ENCODE measurements at places on chromosomes 13 and 19.

DNA sequence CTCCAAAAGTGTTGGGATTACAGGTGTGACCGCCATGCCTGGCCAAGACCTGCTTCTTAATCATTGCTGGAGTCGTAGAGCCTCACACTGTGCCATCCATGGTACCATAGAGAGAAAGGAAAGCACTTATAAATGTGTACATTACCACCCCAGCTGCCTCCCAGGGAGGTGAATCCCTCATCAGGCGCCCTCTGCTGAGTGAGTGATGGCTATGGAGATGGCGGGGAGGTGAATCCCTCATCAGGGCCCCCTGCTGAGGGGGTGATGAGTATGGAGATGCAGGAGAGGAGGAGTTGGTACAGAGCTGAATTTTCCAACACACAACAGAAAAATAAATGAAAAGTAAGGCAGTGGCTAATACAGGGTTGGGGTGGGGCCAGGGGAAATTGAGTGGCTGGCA, 263.4 kb downstream of the UQCRFS1 start:
- no peak for DNase-seq

- peak; percentile 8 for DNase-seq
Observed at GRCh38 chr19:35767288-35768081, 7.9 kb upstream of the ARHGAP33 start.

DNA sequence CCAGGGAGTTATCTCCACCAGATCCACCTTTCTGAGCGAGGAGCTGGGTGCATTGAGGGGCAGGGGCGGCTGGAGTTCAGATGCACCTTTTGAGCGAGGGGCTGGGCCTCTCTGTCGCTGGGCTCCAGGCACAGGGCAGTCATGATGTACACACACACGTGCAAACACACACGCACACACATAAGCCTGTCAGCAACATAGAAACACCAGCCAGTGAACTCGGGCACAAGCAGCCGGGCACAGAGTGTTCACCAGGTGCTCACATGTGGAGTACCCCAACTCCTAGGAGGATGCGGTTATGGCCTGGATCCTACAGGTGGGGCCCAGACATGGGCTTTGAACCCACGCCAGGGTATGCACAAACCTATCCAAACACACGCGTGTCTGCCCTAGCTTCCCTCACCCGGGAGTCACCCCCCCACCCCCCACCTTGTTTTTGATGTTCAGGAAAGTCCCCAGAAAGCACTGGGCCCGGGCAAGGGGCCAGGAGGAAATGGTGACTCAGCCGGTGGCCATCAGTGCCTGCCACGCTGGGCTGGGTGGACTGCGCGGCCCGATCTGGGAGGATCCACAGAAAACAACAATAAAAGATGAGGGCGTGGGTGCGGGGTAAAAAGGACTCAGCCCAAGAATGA, 13.3 kb downstream of the ARRDC2 start:
- peak; percentile 64 for DNase-seq

DNA sequence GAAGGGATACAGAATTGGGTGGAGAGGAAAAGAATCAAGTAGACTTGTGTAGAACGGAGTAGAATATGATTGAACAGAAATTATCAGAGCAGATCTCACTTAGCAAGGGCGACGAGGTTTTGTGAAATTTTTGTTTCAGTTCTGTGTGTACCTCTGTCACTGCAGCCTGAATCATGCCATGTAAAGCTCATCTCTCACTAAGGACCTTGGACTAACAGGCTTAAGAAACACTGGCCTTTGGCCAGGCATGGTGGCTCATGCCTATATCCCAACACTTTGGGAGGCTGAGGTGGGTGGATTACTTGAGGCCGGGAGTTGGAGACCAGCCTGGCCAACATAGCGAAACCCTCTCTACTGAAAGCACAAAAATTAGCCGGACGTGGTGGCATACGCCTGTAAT, 62.6 kb downstream of the MYH14 start:
- DNase-seq, result no peak

Measured in activated naive CD4-positive, alpha-beta T cell treated with anti-CD3 and anti-CD28 coated beads, Interleukin-2, amount 50 U/mL, for 16 hours (primary cell).